Fibroblast of the conjunctiva (primary cell): ENCODE measurements at places on chromosomes 12 and 14.

GRCh38 chr14:105602799-105603793 lies 76.7 kb downstream of the TMEM121 start:
- DNase-seq: no peak

GRCh38 chr14:37643701-37644100 lies 48.3 kb downstream of the TTC6 start:
- no peak for DNase-seq

- peak; percentile 18 for DNase-seq
These were observed at the start of gene DENND5B for GRCh38 chr12:31590642-31591379. DENND5B (minus strand) TSS chr12:31591136; CDS start chr12:31590832, 304 bp downstream.

- DNase-seq: no peak
These were observed 5.2 kb downstream of the TRHDE start for GRCh38 chr12:72277415-72277814.

GRCh38 chr14:34009956-34010355 lies 59.1 kb upstream of the EGLN3 start:
- no peak for DNase-seq

- DNase-seq: no peak
These were observed 31.2 kb downstream of the ARL6IP4 start for GRCh38 chr12:123011701-123012100.

- no peak for DNase-seq
These were observed 29.9 kb downstream of the SLC41A2 start for GRCh38 chr12:104928036-104928745.

DNA sequence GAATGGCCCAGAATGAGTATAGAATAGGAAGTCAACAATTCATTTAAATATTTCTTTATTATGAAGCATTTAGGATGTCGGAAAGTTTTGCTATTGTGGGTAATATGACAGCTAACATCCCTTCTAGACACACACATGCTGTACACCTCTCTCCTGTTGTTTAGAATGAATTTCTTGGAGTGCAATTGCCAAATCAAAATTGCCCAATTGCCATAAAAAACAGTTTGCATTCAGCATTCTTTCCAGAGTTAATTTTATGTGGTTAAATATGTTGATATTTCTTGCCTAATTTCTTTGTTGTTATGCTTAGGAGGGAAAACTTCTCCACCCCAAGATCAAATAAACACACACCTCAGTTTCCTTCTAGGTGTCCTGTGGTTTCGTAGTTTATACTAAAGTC lies 16.9 kb upstream of the SMCO2 start:
- no peak for DNase-seq

DNA sequence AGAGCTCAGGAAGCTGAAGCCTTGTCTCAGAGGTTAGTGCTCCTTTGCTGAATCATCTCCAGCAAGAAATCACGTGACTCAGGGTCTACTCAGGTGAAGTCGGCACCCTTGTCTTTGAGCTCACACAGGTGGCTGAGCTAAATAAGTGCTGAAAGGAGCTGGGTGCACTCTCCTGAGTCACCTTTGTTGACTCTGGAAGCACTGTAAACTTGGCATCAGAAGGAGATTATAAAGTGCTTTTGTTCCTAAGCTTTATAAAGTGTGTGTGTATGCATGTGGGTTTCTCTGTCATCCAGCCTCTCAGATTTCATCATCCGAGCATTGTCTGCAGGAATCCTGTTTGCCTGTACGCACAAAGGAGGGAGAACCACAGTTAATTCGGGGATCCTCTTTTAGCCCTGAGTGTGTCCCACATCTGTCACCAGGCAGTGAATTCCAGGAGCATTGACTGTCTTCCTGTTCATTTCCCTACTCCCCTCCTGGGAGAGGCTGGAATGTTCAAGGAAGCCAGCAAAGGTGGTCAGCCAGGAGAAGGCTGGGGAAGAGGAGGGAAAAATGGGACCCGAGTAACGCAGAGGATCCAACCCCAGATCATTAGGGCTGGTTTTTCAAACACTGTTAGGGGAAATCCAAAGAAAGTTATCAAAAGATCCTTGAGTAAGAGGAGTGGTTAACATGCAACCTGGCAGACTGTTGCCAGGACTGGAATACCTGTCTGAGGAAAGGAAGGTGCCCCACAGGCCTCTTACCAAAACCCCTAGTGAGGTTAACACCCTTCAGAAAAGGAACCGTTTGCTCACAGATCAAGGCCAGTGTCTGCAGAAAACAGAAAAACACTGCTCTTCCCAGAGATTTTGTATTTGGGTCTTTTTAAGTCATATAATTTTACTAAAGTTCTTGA lies 157.5 kb upstream of the HIF1A start:
- no peak for DNase-seq

DNA sequence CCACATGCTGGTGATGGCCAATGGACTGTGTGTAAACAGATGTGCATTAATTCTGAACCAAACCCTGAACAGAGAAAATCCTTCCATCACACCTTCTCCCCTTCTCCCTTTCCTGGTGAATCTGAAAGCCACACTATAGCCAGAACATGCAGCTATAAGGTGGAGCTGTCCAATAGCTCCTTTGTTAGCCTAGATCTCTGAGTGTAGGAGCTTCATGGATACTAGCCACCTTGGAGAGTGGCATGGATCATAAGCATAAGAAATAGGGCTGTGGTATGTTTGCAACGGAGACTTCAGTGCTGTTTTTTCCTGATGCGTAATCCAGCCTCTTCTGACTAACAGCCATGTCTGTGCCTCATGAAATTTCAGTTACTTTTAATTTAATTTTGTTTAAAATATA lies 364.5 kb downstream of the BTG1 start:
- no peak for DNase-seq

- no peak for DNase-seq
These were observed 613.8 kb downstream of the KCNH5 start for GRCh38 chr14:62431496-62431895.

DNA sequence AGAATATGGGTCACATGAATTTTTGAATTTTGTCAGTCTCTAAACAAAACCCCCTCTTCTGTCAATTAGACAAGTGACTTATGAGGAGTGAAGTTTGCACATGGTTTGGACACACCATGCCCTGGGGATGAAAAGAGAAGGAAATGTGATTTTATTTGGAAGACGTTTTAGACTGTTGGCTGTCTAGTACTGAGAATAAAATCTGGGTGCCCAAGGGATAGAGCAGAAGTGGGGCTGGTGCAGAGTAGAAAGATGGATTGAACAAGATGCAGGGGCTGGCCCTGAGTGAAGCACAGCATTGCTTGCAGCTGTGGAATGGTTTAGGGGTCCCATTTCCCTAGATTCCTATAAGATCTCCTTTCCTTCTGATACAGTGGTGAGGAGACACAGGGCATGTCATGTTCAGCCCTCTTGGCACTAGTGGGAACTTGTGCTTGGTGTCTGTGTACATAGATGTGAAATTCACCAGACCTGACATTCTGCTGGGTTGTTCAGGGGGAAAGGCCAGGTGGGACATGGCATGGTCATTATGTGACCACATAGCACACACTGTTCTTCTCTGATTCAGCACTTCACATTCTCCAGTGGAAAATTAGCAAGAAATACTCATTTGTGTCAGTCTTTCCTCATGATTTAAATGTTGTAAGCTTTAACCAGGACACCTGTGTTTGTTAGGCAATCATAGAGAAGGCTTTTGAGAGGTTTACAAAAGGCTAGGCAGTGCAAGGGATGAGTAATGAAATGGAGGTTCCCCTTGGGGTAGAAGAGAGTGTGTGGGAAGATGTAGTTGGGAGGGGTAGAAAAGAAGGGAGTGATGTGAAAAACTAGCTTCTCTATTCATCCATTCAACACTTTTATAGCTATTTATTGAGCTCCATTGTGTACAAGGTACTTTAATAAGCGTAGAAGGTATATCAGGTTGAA lies 202.3 kb upstream of the IGF1 start:
- no peak for DNase-seq

GRCh38 chr14:100051543-100051942 lies 13.7 kb upstream of the EVL start:
- no peak for DNase-seq

- DNase-seq: no peak
These were observed 222.8 kb downstream of the EGLN3 start for GRCh38 chr14:33728010-33728498.

- DNase-seq: no peak
These were observed 59.4 kb upstream of the SYNE2 start for GRCh38 chr14:63793376-63793775.

DNA sequence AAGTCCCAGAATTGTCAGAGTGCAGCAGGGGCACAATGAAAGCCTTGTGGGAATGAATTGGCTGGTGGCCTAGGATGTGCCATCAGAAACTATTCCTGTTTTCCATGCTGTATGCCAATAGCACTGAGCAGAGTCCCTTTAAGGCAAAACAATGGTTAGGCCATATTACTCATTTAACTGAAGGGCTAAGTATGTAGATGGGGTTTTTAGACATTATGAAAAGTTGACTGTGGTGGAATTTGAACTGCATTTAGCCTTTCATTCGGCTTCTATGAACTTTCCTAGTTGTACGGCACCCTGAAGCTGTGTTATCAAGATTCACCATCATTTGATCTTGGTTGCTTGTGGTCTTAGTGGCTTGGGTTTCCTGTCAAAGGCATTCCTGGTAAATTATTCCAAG lies 24.8 kb downstream of the IL26 start:
- DNase-seq: no peak

DNA sequence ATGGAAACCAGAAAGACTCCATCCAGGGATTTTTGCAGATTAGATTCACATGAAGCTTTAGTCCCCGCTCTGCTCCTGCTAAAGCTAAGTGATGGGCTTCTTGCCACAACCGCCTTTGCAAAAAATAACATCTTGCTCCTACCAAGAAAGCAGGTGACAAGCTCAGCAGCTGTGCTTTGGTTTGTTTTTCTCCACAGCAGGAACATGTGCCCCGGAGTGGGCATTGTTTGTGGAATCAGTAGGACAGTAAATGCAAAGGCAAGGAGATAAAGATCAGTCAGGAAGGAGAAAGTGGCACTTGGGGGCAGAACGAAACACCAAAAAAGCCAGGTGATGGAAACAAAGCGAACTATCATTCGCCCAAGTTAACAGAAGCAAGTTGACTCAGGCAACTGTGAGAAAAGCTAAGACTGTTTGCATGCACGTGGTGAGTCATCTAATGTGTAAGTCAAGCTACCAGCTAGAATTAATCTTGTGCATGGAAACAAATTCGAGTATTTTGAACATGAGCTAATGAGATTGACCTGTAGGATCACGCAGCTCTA lies 165.5 kb upstream of the PLXNC1 start:
- DNase-seq: peak; percentile 38

GRCh38 chr12:31037931-31038330 lies 35.7 kb upstream of the DDX11 start:
- DNase-seq: no peak

- DNase-seq: no peak
These were observed 39.8 kb downstream of the C12orf42 start for GRCh38 chr12:103456006-103456405.

DNA sequence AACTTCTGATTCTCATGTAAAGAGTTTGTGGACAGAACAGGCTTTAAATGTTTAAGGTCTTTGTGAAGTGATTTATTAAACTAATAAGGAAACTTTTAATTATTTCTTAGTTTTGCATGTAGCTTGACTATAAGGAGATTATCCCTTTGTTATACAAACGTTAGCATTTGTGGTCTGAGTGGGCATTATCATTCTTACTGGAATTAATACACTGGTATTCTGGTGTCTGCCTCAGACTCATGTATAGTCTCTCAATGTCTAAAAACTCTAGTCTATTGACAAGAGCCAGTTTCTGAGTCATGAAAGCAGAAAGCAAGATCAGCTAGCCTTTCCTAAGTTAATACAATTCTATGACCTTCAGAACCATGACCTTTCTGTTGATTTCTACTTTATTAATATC lies 51.3 kb downstream of the SOX5 start:
- DNase-seq: no peak

GRCh38 chr12:28489246-28489645 lies 299.0 kb downstream of the CCDC91 start:
- DNase-seq: no peak

- no peak for DNase-seq
These were observed 9.0 kb downstream of the CCDC85C start for GRCh38 chr14:99595034-99595433.

DNA sequence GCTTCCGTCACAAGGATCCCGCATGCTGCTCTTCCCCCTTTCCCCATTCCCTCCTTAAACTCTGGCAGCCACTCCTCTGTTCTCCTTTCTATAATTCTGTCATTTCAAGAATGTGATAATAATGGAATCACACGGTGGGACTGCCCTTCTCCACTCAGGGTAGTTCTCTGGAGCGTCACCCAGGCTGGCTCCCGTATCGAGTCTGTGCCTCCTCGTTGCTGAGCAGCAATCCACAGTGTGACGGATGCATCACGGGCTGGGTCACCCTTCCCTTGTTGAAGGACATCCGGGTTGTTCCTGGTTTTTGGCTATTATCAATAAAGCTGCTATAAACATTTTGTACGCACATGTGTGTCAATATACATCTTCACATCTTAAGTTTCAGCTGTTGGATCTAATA lies 5.7 kb upstream of the SYNE3 start:
- DNase-seq: no peak

GRCh38 chr14:59565087-59565486 lies 11.5 kb downstream of the CCDC175 start:
- no peak for DNase-seq

GRCh38 chr12:120761519-120761934 lies 35.9 kb downstream of the ACADS start:
- peak; percentile 70 for DNase-seq

GRCh38 chr12:30345744-30346471 lies 349.8 kb downstream of the IPO8 start:
- DNase-seq: no peak

DNA sequence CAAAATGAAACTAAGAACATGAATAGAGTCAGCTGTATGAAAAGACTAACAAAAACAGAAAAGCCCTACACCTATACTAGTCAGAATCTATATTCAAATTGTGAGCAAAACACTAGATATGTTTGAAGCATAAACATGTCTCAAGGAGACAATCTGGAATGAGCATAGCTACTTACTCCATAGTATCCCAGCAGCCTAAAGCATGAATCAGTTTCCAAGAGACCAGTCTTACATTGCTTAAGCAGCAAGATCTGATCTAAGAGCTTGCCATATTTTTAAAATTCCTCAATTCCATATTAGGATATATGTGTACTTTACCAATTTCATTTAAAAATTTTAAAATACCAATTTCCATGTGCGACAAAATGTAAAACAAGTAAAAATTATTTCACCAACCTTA lies 7.7 kb downstream of the CAPS2 start:
- peak; percentile 1 for DNase-seq

DNA sequence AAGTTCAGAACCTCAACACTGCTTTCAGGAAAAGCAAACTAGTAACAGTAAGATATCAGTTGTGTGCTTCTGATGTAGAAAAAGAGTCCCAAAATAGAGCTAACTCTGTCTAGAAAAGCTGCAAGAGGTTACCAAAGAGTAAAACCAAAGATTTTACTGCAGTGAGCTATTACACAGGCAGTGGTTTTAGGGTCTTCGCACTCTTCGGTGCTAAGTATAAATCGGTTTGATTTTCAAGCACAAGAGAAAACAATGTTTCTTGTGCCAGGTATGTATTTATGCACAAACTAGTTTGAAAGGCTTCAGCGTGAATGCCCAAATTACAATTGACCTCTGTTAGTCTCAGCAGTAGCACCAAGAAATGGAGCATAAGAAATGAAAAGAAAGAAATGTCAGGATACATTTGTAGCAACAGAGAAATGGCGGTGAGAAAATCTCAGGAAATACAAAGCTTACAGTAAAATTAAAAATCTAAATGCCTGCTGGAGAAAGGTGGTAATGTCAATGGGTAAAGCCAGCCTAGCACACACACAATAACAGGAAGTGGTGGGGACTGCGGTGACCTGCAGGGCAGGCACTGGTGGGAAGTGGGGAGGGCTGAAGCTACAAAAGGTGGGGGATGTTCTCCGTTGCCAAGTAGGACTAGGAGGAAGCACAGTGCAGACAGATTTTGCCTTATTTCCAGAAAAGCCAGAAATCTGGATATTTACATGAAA lies 18.0 kb upstream of the DYRK2 start:
- DNase-seq: no peak
